ENCODE measurements at places on chromosomes 6 and 20.

GRCh38 chr6:11485271-11485670 is 52.3 kb upstream of the TMEM170B start:
- no peak for DNase-seq

DNA sequence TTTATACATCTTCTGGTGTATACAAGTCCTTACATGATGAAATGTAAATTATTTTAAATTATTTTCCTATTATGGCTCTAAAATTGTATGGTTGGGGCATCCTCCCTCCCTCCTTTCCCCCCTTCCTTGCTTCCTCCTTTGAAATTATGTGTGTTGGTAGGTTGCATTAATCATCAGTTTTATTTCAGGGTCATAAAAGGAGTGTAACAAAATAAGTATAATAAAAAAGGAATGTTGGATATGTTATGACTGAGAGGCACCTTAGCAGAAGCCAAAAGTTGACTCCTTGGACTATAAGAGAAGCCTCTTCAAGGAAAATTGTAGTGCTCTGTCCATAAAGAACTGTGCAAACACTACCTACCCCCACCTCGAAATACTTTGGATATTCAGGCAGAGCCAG is 46.6 kb upstream of the PTPRK start:
- no peak for DNase-seq

DNA sequence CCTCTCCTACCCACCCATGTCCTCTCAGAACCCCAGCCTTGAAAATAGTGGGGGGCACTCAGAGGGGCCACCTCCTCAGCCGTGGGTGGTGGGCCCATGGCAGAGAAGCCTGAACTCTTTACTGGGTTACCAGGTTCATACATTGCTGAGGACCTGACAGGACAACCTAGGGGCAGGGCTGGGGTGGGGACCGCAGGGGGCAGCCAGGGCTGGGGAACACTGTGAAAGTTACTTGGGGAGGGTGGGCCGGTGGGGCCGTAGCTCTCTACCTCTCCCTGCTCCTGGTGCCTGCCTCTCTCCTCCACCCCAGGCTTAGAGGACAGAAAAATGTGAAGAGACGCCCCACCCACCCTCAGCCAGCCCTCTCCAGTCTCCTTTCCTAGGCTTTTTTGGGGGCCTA is 15.4 kb downstream of the MDFI start:
- DNase-seq, result no peak

GRCh38 chr20:49567421-49568277 is at the start of gene PTGIS:
Gene PTGIS (minus strand): TSS chr20:49568137. CDS start chr20:49568116, 21 bp downstream.
- DNase-seq, result no peak

DNA sequence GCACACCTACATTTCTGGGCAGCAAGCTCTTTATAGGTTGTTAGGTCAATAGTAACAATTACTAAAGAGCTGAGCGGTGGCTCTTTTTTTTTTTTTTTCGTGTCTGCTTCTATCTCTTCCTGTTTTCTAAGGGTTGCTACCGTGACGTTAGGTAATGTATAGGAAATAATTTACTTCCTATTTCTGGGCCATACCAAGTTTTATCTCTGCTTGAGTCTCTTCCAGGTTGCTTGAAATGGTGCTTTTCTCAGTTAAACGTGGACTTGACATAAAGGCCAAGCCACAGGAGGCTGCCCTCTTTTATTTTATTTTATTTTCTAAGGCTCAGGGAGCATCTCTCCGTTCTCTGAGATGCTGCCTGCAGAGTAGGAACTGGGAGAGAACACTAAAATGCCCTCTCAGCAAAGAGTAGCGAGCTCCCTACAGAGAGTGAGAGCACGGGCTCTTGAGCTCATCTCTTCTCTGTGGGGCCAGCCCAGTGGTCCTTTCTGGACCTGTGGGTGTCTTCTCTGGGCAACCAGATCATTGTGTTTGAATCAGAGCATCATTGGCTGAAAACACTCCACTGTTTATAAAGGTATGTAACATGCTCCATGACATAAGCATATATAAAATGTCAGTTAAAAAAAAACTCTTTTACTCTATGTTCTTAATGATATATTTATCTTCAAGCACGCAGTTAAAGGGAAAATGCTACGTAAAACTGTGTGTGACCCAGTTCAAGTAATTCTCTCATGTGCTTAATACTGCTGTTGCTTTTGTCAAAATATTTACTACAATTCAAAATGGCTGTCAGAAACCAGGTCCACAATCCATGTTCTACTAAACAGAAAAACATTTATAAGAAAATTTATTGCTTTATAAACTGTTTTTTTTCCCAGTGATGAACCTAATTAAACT is at the start of gene ZNF831:
Gene ZNF831 (plus strand): TSS at position 191 of the 900 bp plus-strand sequence. CDS start 27,199 bp downstream, outside the sequence.
- DNase-seq, result no peak

DNA sequence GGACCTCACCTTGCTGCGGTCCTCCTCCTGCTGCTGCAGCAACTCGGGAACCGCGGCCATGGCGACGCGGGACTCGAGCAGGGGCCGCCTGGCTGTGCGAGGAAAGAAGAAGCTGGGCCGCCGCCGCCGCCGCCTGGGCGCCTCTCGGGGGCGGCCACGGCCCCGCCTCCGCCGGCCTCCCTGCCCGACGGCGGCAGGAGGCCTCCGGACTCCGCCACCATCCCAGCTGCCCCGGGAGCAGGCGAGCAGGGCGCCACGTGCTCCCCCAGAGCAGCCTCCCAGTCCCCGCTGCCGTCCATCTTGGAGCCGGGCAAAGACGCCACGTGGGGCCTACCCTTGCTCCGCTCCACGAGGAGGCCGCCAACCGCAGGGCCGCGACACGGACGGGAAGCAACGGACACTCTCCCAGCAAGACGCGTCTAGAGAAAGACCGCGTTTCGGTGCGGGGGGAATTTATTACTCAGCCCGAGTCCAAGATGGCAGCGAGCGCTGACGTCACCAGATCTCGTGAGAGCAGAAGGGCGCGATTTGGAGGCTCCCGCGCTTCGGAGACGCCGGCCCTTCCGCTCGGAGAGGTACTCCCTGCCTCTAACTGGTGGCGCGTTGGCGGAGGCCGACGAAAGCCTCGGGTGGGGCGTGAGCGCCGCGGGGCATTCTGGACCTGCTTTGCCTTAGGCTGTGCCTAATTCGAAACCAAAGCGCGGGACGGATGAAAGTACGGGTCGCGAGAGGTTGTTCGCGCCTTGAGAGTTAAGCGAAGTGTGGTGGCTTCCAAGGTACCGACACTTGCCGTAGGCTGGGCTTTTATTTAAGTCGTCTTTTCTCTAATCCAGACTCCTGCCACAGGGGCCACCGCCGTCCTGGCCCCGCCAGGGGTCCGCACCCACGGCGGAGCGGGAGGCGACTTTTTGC is at the start of the genes MGME1 and SNX5:
Gene MGME1 (plus strand): TSS at position 653 of the 912 bp plus-strand sequence. CDS start 842 bp downstream, outside the sequence.
Gene SNX5 (minus strand): TSS at position 429 of the 912 bp plus-strand sequence. CDS start 369 bp downstream, at position 60.
- peak; percentile 94 for DNase-seq

DNA sequence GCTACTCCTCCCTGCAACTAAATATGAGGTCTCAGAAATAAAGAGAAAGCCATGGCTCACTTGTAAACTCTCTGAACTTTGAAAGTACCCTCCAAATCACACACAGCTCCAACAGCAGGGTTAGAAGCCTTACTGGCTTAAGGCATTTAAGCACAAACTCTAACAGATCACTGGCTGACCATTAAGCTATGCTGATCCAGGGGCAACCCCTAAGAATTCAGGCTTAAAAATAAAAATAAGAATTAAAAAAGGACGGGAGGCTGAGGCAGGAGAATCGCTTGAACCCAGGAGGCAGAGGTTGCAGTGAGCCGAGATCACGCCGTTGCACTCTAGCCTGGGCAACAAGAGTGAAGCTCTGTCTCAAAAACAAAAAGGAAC is 21.8 kb downstream of the HLA-E start:
- no peak for DNase-seq
